ENCODE measurements at places on chromosomes 12 and 14.

DNA sequence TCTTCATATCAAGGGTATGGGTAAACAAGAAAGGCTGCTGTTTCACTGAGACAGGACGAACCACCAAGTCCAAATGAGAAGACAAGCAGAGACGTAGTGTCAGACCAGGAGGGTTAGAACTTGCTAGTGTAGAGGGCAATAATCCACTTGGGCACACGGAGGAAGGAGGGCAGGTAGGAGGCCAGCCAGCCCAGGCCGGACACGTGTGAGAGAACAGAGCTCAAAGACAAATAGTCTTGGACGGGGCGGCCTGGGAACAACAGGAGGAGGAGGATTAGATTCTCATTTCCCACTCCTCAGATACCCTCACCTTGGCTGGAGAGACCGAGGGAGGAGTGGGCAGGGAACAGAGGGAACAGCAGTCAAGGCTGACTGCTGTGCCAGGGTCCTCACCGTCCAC, 8.8 kb downstream of the DHRS1 start:
- no peak for DNase-seq

- DNase-seq: no peak
Observed at GRCh38 chr14:41355866-41356265, 250.8 kb upstream of the LRFN5 start.

GRCh38 chr12:27048822-27049752, 26.7 kb downstream of the MED21 start:
- DNase-seq: no peak

- DNase-seq: peak; percentile 65
Observed at GRCh38 chr12:12327802-12328201, 22.2 kb downstream of the MANSC1 start.

- DNase-seq: no peak
Observed at GRCh38 chr14:74437496-74438053, 11.6 kb upstream of the SYNDIG1L start.

DNA sequence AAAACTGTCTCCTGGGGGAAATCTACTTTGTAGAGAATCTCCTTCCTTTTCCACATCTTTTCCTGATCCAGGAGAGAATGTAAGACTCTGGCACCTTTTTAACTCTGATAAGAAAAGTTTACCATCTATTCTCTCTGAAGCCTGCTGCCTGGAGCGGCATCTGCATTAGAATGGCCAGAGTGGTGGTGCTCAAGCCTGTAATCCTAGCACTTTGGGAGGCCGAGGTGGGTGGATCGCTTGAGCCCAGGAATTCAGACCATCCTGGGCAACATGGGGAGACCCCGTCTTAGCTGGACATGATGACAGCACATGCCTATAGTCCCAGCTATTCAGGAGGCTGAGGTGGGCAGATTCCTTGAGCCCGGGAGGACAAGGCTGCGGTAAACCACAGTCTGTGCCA, 1.4 kb upstream of the CHFR start:
- DNase-seq: no peak
